ENCODE measurements at places on chromosomes 6 and 20. TPM values are rescaled to one million over a fixed set of nuclear protein-coding genes. Genes with fewer than 3 reads are reported as not detected.

TRIM10 gene
- not detected for polyA plus RNA-seq

DNA sequence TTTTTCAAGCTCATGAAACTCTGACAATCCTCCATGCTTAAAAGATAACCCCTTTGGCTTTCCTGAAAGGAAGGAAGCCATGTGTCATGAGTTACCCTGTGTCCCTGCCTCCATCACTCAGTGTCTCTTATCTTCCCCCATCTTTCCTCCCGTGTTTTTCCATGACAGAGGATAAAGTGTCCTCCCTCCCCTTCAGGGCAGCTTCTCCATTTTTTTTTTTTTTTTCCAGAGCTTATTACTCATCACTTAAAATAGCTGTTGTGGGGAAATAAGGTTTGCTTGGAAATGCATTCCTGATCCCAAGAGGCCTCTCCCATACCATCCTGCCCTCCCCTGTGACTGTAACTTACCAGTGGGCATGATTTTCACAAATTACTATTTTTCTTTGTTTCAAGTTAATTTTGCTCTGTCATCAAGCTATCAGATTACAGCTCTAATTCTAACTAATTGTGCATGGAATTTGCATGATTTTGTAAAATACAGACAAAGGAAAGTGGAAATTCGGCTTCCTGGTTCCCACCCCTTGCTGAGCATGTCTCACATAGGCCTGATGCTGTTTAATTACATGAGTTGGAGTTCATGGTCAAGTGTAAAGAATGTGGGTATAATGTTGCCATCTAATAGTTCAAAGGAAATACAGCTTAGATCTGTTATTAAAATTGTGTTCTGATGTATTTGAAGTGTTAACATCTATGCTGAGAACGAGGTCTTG is 614.5 kb upstream of the FLRT3 start:
- no peak for DNase-seq

GRCh38 chr6:57294862-57295445 is 22.5 kb upstream of the PRIM2 start:
- DNase-seq: no peak

DNA sequence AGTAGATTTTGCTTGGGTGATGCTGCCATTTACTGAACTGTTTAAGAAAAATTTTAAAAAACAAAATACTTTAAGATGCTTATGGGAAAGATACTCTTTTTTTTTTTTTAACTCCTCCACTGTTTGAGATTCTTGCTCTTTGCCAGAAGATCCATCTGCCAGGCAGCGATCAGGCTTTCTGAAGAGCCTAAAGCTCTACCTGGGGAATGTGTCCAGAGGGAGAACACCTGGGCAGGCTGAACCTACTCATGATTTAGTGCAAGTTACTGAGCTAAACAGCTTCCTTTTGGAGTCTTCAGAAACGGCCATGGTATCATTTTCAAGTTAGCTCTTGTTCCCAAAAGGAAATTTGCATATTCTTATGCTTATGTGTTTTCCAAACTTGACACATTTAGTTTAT is 23.5 kb upstream of the MLIP start:
- DNase-seq: no peak
